CD4-positive, alpha-beta T cell (primary cell): ENCODE measurements at places on chromosomes 2 and 18. TPM values are rescaled to one million over a fixed set of nuclear protein-coding genes. Genes with fewer than 3 reads are reported as not detected.

GRCh38 chr18:59469463-59470180, 110.6 kb upstream of the LMAN1 start:
- no peaks in the 10 kb centered on the region for H3K27me3 ChIP-seq
- DNase-seq = no peak
- no peak overlapping the region for H3K27ac ChIP-seq
- no peaks in the 10 kb centered on the region for H3K36me3 ChIP-seq
- no peak overlapping the region for H3K4me3 ChIP-seq
- H3K4me1 ChIP-seq = no peaks in the 10 kb centered on the region

DNA sequence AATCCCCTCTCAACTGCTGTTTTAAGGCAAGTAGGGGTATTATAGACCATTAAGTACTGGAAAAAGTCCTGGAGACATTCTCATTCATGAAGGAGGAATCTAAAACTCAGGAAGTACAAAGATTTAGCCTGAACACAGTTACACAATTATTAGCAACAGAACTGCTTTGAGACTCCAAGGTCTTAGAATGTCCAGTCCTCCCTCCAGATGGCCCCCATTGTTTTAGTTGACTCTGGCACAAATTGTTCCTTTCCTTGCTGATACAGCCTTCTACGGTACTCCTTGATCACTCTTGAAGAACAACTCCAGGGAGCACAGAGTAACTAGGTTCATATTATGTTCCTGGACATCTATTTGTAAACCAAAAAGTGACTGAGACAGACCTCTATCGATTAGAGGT, 210.1 kb upstream of the RND3 start:
- DNase-seq = no peak
- no peak overlapping the region for H3K4me3 ChIP-seq
- H3K27ac ChIP-seq = no peak overlapping the region

Gene DSC2
- total RNA-seq = not detected

- no peaks in the 10 kb centered on the region for H3K27me3 ChIP-seq
- H3K4me1 ChIP-seq = no peaks in the 10 kb centered on the region
- peaks cover 14% of the 10 kb centered on the region for H3K36me3 ChIP-seq
- no peak overlapping the region for H3K4me3 ChIP-seq
- DNase-seq = no peak
These were observed 12.3 kb downstream of the FLACC1 start for GRCh38 chr2:201344663-201345366.

DNA sequence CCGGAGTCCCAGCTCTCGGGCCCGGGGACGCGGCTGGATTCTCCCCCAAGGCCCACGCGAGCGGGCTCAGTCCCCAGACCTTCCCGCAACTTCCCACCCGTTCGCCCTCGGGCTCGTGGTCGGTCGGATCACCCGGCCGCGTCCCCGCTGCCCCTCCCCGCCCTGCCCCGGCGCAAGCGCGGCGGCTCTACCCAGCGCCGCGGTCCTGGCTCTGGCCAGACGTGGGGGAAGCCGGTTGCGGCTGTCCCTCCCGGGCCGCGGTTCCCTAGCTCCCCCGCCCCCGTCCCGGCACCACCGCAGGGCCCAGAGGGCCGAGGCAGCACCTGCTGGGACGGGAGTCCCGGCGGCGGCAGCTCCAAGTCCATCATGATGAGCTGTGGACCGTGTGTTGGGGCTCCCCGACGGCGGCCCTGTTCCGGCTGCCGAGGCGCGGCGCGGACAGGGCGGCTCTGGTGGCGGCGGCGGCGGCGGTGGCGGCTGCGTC, 276 bp downstream of the NFE2L2 start:
- peak overlapping the region; percentile 100 for H3K27ac ChIP-seq
- no peaks in the 10 kb centered on the region for H3K36me3 ChIP-seq
- no peak for DNase-seq
- peaks cover 26% of the 10 kb centered on the region for H3K4me1 ChIP-seq
- no peaks in the 10 kb centered on the region for H3K27me3 ChIP-seq

DNA sequence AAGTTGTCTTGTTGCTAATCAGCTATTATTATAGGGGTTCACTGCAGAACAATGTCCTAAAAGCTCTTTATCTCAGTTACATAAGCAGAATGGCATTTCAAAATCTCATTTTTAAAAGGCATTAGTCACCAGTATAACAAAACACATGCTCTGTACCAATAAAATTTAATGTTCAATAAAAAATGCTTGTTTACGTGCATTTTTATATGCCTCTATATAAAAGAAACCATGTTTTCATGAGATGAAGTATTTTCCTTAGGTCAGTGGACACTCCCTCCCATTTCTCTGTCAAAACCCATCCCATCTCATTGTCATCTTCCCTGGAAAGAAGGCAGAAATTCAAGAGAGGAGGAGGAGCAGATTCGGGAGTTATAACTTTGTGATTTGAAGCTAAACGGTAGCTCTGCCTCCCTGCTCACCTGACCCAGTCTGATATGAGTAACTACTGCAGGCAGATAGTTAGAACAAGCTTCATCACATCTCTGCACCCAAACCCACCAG, 231.9 kb upstream of the SIX2 start:
- no peaks in the 10 kb centered on the region for H3K36me3 ChIP-seq
- H3K27ac ChIP-seq = no peak overlapping the region
- peaks cover 6% of the 10 kb centered on the region for H3K27me3 ChIP-seq
- no peak overlapping the region for H3K4me3 ChIP-seq
- no peak for DNase-seq

Gene PSMA8
- total RNA-seq = 0.27 TPM

DNA sequence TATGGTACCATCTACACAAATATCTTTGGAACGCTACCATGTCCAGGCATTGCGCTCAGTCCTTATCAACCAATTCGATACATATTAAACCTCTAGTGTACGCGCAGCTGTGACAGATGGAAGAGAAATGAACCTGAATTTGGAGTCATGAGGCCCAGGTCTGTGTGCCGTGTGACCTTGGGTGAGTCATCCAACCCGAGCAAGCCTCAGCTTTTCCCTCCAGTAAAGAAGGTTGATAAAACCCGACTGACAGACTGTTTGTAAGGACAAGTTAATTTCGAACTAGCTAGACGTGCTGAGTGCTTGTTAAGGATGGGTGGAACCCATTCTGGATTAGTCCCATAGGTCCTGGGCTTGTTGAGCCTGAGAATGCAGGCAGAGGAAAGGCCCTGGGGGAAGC, 28.2 kb downstream of the GREB1 start:
- H3K27me3 ChIP-seq = peaks cover 12% of the 10 kb centered on the region
- no peak overlapping the region for H3K27ac ChIP-seq
- H3K36me3 ChIP-seq = no peaks in the 10 kb centered on the region
- H3K4me3 ChIP-seq = no peak overlapping the region
- no peaks in the 10 kb centered on the region for H3K4me1 ChIP-seq

GRCh38 chr2:73939419-73939818, 12.7 kb downstream of the DGUOK start:
- H3K36me3 ChIP-seq = peaks cover 50% of the 10 kb centered on the region
- DNase-seq = peak; percentile 62
- peaks cover 19% of the 10 kb centered on the region for H3K4me1 ChIP-seq
- H3K27ac ChIP-seq = no peak overlapping the region
- H3K27me3 ChIP-seq = no peaks in the 10 kb centered on the region
